Stimulated activated CD8-positive, alpha-beta memory T cell treated with anti-CD3 and anti-CD28 coated beads, Interleukin-2, amount 100 ng/mL, for 1 hour (primary cell): ENCODE measurements at places on chromosomes 5 and 9.

DNA sequence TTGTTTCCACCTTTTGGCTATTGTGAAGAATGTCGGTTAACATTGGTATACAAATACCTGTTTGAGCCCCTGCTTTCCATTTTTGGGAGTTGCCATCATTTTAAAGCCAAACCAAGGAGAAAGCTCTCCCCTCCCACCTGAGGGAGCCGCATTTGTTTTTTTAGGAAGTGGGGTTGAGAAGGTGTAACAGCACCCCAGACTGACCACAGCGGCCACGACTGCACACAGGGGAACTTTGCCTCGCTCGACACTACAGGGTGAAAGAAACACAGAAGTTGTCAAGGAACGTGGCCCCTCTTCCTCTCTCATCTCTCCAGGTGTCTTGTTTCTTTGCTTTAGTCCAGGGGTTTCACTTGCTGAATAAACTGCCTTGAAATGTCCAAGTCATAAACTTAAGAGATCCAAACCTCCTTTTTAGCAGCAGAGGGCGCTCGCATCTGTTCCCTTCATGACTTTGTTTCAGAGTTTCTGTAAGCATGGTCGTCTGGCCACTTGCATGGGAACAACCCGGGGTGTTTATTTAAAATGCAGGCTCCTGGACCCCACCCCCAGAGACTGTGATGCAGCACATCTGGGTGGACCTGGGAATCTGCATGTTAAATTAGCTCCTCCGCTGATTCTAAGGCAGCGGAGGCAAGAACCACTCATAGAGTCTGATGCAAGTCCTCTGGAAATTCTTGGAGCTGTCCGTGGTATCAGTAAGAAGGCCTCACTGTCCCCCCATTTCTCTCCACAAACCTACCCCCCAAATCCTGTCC lies 2.1 kb upstream of the TTLL11 start:
- peak; percentile 24 for DNase-seq

DNA sequence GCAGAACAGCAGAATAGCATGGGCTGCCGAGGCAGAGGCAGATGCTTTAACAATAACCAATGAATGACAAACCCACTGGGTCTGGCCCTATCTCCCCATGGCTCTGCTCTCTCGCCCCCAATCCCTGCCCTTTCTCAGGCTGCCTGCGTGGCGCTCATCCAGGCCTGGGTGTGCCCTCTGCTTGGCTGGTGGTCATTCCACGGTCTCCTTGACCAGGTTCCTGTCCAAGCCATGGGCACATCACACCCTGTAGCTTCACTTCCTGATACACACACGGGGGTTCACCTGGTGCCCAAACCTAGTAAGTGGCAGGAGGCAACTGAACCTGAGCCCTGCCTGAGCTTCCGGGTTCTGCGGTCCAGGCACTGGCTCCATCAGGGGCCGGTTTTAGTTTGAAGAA lies 87.6 kb downstream of the DAP start:
- no peak for DNase-seq

- DNase-seq, result no peak
Measured at GRCh38 chr9:4117835-4118610, 181.8 kb downstream of the GLIS3 start.

DNA sequence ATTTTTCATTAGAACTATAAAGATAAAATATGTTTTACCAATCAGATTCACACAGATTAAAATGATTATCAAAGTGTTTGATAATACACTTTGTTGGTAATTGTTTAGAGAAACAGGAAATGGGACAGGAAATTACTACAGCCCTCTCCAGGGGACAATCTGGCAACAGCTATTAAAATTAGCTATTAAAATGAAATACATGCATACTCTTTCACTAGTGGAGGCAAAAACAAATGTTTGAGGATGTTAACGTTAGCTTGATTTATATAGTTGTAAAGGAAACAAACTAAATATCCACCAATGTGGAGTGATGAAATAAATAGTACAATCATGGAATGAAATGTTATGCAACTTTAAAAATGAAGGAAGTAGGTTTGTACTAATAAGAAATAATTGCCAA lies 53.7 kb downstream of the TARS1 start:
- DNase-seq, result no peak

DNA sequence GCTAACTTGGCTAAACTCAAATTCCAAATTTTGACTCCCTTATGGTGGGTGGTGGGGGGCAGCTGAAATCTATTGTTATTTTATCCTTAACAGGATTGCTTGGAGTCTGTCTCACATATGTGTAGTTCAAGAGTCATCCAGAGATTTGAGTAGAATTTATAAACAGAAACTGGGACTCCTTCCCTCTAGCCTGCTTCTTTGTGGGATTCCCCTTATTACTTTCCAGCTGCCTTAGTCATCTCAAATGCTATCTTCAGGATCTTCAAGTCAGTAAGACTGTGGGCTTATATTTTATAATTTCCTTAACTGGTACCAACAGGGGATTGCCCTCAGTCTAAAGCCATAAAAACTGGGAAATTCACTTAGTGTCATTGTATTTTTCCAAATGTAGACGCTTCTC lies 55.5 kb downstream of the NNT start:
- DNase-seq, result no peak

GRCh38 chr5:57774439-57774838 lies 291.8 kb upstream of the ACTBL2 start:
- DNase-seq, result no peak

- DNase-seq, result no peak
Measured at GRCh38 chr9:34025062-34025461, 23.6 kb downstream of the UBAP2 start.

DNA sequence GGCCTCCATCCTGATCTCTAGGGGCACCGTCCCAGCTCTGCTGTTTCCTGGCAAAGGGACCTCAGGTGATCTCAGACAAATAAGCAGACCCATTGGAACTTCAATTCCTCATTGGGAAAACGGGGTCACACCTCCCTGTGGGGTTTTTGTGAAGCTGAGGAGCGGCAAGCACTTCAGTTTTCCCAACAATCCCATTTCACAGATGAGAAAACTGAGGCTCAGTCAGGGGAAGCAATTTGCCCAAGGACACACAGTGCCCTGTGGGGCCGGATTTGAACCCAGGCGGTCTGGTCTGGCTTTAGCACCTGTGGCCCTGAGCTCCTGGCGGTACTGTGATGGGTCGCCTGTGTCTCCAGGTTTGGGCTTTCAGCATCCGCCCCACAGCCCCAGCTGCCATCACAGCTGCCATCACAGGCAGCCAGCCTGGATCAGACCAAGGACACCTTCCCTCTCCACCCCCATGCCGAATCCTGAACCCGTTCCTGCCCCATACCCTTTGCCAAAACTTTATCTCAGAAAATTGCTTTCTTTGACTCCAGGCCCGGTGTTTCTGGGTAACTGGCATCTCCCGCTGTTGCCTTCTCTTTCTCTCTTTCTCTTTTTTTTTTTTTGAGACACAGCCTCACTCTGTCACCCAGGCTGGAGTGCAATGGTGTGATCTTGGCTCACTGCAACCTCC lies 26.4 kb downstream of the NCS1 start:
- DNase-seq, result no peak

GRCh38 chr9:120894321-120895148 lies 17.5 kb upstream of the PHF19 start:
- DNase-seq, result no peak

DNA sequence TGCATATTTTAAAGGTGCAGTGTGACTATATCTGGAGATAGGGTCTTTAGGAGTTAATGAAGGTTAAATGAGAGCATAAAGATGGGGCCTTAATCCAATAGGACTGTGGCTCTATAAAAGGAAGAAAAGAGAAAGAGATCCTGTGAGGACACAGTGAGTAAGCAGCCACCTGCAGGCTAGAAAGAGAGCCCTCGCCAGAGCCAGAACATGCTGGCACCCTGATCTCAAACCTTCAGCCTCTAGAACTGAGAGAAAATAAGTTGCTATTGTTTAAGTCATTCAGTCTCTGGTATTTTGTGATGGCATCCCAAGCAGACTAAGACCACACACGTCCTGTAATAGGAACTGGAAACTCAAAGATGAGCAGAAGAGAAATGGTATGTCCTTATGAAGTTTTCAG lies 41.0 kb downstream of the RNF180 start:
- DNase-seq, result no peak

DNA sequence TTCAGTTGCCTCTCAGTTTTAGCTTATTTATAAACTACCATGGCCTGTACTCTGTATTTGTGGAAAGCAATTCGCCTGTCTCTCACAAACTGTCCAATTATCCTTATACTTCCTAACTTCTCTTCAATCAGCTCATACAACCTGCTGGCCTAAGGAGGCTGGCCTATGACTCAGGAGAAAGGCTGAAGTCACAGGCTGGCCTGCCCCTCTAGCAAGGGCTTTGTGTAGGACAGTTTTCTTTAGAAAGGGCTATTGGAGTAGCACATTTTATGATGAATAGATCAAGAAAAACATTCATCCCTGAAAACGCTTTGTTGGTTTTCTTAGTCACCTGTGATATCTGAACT lies 988.7 kb upstream of the ARRDC3 start:
- no peak for DNase-seq

DNA sequence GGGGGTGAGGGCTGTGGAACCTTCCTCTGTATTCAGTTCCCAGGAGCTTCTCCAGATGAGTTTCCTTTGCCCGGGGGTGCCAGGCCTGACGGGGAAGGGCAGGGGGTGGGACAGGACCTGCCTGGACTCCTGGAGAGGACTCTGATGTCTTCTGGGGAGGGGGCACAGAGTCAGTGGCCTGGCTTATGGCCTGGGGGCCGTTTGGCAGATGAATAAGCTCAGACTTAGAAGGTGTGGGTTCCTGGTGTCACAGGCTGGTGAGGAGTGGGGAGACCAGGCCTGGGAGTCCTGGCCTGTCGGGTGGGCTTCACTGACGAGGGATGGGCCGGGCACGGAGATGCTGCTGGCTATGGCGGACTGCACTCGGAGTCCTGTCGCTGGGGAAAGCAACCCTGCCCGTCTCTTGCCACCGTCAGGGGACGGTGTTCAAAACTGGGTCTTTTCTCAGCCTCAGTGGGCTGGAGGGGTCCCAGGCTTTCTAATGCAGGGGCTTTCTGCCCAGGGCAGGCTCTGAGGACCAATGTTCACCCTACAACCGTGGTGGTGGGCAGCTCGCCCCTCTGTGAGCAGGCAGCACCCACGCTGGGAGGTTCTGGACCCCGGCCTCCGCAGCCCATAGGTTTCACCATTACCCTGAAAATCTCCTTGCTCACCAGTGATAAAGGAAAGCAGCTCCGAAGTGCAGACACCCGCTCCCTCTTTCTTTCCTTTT lies 16.2 kb downstream of the COL5A1 start:
- DNase-seq, result no peak

DNA sequence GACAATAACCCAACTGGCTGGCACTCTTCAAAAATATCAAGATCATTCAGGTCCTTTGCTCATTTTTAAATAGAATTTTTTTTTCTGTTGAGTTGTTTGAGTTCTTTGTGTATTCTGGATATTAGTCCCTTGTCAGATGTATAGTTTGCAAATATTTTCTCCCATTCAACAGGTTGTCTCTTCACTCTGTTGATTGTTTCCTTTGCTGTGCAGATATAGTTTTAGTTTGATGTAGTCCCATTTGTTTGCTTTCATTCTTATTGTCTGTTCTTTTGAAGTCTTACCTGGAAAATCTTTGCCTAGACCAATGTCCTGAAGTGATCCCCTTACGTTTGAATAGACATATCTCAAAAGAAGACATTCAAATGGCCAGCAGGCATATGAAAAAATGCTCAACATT lies 22.8 kb downstream of the PTTG1 start:
- no peak for DNase-seq

DNA sequence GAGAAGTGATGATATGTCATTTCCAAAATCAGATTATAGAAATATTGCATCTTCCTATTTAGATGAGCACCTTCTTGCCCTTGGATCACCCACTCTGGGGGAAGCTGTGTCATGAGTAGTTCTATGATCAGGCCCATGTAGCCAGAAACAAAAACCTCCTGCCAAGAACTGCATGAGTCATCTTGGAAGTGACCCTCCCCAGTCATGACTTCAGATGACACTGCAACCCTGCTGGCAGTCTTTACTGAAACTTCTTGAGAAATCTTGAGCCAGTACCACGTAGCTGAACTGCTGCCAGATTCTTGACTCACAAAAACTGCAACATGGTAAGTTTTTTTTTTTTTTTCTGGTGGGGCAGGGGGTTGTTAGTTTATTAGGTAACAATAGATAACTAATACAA lies 439.6 kb upstream of the PTGER4 start:
- DNase-seq, result no peak

DNA sequence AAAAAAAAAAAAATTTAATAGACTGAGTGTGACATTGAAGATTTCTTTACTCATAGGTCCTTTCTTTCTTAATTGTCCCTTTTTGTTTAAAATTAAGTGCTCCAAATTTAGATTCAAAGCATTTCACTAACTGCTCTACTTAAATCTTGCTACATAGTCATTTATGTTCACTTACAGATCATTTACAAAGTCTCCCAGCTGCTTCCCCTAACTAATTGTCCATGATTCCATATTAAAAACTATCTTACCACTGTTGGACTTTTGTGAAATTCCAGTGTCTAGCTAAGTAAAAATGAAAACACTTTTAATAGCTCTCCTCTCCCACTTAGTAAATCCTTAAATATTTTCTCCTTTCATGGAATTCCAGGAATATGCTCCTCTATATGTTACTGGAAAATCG lies 850.5 kb downstream of the NR2F1-AS1 start:
- DNase-seq, result no peak

GRCh38 chr5:140245341-140245740 lies 57.6 kb downstream of the PFDN1 start:
- DNase-seq, result no peak

GRCh38 chr5:21236971-21237427 lies 1249.0 kb upstream of the CDH18 start:
- no peak for DNase-seq

GRCh38 chr5:73825736-73826135 lies 199.7 kb downstream of the ARHGEF28 start:
- no peak for DNase-seq

- DNase-seq, result no peak
Measured at GRCh38 chr9:98495530-98495929, 213.2 kb downstream of the GABBR2 start.

DNA sequence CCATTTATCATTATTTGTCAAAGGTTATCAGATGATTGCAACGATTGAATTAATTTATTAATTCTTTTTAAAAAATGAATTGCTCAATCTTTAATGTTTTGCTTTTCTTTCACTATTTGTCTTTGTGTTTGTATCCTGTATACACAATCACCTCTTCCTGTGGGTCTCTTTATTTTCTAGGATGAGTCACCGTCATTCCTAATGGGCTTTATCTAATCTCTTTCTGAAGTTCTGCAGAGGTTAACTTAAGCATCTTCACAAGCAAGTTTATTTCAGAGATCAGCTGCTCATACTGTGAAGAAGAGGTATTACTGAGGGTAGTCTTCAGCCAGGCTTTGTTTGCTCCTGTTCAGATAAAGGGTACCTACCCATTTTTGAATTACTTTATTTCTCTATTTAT lies 323.9 kb downstream of the NNT start:
- DNase-seq, result no peak

GRCh38 chr5:98930972-98931762 lies 2.4 kb upstream of the CHD1 start:
- DNase-seq, result no peak

GRCh38 chr5:16160706-16161105 lies 18.9 kb downstream of the MARCHF11 start:
- no peak for DNase-seq

- DNase-seq, result no peak
Measured at GRCh38 chr9:72200452-72200851, 51.2 kb downstream of the GDA start.

- DNase-seq, result no peak
Measured at GRCh38 chr5:131272307-131272706, 8.5 kb downstream of the CDC42SE2 start.
